IPS DF 6.9 (cell line): ENCODE measurements at places on chromosomes 12 and 14.

- no peaks in the 10 kb centered on the region for H3K4me1 ChIP-seq
- H3K36me3 ChIP-seq: peaks cover 31% of the 10 kb centered on the region
- H3K27ac ChIP-seq: no peak overlapping the region
- no peak overlapping the region; the same call in 1 of the 2 replicates for H3K4me3 ChIP-seq
- H3K27me3 ChIP-seq: no peaks in the 10 kb centered on the region
Measured at GRCh38 chr12:56103066-56103711, 1.2 kb upstream of the PA2G4 start.

- H3K27ac ChIP-seq: no peak overlapping the region
- H3K4me3 ChIP-seq: no peak overlapping the region
- H3K36me3 ChIP-seq: no peaks in the 10 kb centered on the region
- no peaks in the 10 kb centered on the region for H3K4me1 ChIP-seq
- DNase-seq: no peak
- H3K27me3 ChIP-seq: no peaks in the 10 kb centered on the region
Measured at GRCh38 chr12:66716522-66716921, 37.6 kb upstream of the GRIP1 start.

DNA sequence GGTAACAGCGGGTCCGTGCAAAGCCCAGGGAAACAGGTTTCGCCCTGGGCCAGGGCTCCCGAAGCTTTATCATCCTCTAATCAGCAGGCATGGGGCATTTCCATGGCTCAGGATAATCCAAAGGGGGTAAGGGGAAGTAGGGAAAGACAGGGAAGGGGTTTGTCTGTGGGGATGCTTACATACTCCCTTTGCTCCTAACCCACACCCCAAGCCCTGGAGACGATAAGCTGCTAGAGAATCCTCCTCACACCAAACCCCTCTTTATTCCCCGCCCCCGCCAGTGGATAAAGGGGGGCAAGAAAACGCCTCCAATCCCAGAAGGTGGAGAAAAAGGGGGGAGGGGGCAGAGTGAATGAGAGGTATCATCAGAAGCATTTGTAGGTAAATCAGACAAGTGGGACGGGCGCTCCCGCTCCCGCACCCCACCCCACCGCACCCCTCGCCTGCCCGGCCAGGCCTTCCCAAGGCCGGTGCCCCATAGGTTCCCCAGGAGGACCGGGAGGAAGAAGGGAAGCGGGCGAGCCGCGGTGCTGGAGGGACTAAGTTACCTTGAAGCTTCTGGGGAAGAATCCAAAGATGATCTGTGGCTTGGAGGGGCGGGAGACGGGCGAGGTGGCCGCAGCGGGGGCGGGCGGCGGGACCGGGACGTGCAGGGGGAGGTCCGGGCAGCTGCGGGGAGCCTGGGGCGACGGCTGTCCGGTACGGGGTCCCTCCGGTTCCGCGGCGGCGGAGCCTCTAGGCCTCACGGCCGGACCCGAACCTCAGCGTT, 762 bp downstream of the PPP2R5E start:
- no peaks in the 10 kb centered on the region for H3K27me3 ChIP-seq
- H3K27ac ChIP-seq: no peak overlapping the region
- DNase-seq: no peak
- peak overlapping the region; percentile 92 for H3K4me3 ChIP-seq
- peaks cover 2% of the 10 kb centered on the region; the same call in 1 of the 2 replicates for H3K36me3 ChIP-seq
- no peaks in the 10 kb centered on the region for H3K4me1 ChIP-seq

GRCh38 chr14:24414732-24415420, 14.6 kb downstream of the CBLN3 start:
- DNase-seq: no peak
- H3K4me3 ChIP-seq: no peak overlapping the region
- peaks cover 14% of the 10 kb centered on the region for H3K36me3 ChIP-seq

- H3K36me3 ChIP-seq: no peaks in the 10 kb centered on the region
- H3K27ac ChIP-seq: no peak overlapping the region
- no peak for DNase-seq
- H3K4me1 ChIP-seq: peaks cover 2% of the 10 kb centered on the region; the same call in 1 of the 2 replicates
- H3K4me3 ChIP-seq: no peak overlapping the region
Measured at GRCh38 chr12:50533203-50533584, 28.4 kb downstream of the DIP2B start.

GRCh38 chr14:68713782-68714181, 79.1 kb downstream of the ZFP36L1 start:
- H3K27me3 ChIP-seq: no peaks in the 10 kb centered on the region
- DNase-seq: no peak
- no peak overlapping the region for H3K4me3 ChIP-seq
- H3K4me1 ChIP-seq: no peaks in the 10 kb centered on the region

- no peaks in the 10 kb centered on the region for H3K27me3 ChIP-seq
- DNase-seq: no peak
- no peak overlapping the region for H3K27ac ChIP-seq
- H3K4me3 ChIP-seq: no peak overlapping the region
- H3K36me3 ChIP-seq: no peaks in the 10 kb centered on the region
Measured at GRCh38 chr12:94660436-94660835, 10.1 kb upstream of the TMCC3 start.

GRCh38 chr14:50388256-50388931, 8.3 kb downstream of the CDKL1 start:
- peak; percentile 5 for DNase-seq
- H3K27me3 ChIP-seq: no peaks in the 10 kb centered on the region
- no peak overlapping the region for H3K4me3 ChIP-seq
- no peaks in the 10 kb centered on the region for H3K36me3 ChIP-seq
- H3K27ac ChIP-seq: no peak overlapping the region

DNA sequence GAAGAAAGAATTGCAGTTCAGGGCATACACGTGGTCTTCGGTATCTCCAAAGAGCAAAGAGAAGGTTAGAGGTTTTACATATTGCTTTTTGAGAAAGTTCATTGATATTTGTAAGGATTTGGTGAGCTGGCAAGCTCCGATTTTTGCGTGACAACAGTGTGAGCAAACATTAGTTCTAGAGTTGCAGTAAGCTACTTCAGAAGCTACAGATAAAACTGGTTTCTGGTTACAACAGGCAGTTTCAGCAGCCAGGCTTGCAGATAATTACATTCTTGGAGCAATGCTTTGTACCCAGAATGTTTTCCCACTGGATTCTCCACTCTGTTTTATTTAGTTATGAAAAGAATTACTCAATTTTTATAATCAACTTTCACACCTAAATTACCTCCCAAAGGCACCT, 28.2 kb downstream of the KLRK1 start:
- peaks cover 9% of the 10 kb centered on the region; the same call in 1 of the 2 replicates for H3K4me1 ChIP-seq
- no peaks in the 10 kb centered on the region for H3K27me3 ChIP-seq
- DNase-seq: no peak
- H3K4me3 ChIP-seq: no peak overlapping the region
- no peak overlapping the region for H3K27ac ChIP-seq

GRCh38 chr12:13368431-13368830, 171.9 kb downstream of the EMP1 start:
- H3K4me1 ChIP-seq: no peaks in the 10 kb centered on the region
- no peaks in the 10 kb centered on the region for H3K36me3 ChIP-seq
- H3K4me3 ChIP-seq: no peak overlapping the region
- no peak for DNase-seq

DNA sequence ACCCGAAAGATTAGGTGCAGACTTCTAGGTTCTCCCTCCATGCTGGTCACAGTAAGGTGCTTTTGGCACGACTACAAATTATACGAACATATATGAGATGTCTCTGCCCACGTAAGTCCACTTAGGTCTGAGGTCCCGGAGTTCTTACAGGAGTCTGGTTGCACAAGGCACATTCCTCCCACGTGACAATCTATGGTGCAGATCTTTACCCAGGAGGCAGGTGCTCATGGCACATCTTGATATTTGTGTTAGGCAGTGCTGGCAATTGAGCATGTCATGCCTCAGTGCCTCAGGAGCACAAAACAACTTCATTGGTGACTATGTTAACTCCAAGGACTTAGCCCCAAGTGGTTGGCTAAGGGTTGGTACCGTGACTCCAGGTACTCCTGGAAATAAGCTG, 92.0 kb upstream of the AMN1 start:
- DNase-seq: no peak
- no peaks in the 10 kb centered on the region for H3K36me3 ChIP-seq
- no peaks in the 10 kb centered on the region for H3K27me3 ChIP-seq

GRCh38 chr14:51697848-51698247, 46.1 kb downstream of the FRMD6 start:
- no peaks in the 10 kb centered on the region for H3K27me3 ChIP-seq
- H3K27ac ChIP-seq: no peak overlapping the region
- no peak overlapping the region for H3K4me3 ChIP-seq
- no peaks in the 10 kb centered on the region for H3K36me3 ChIP-seq
- H3K4me1 ChIP-seq: no peaks in the 10 kb centered on the region

GRCh38 chr12:102781117-102781516, 135.9 kb downstream of the PAH start:
- H3K27me3 ChIP-seq: no peaks in the 10 kb centered on the region
- H3K27ac ChIP-seq: no peak overlapping the region
- H3K4me3 ChIP-seq: no peak overlapping the region
- no peak for DNase-seq
- no peaks in the 10 kb centered on the region for H3K36me3 ChIP-seq
- H3K4me1 ChIP-seq: no peaks in the 10 kb centered on the region

DNA sequence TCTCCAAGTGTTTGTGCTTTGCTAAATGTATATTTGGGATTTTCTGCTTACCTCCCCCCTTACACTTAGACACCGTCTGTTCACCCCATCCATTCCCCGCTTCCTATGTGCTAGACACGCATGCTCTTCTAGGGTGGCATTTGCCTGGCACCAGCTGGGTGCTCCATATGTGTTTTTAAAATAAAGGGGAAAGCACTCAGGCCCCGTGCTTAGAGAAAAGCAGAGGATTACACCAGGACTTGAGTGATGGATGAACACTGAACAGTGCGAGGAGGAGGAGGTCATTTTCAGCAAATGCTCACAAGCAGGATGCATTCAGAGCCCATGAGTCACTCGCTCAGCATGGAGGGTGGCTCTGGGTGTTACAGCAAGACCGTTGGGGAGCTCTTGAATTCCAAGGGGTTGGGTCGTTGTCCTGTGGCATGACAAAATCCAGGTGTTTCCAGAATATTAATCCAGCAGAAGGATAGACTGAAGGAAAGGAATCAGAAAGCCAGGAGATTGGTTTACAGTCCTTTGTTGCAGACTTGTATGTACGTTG, 2.9 kb upstream of the BDKRB1 start:
- no peak overlapping the region for H3K4me3 ChIP-seq
- H3K27me3 ChIP-seq: no peaks in the 10 kb centered on the region
- no peak for DNase-seq
- no peaks in the 10 kb centered on the region; the same call in 1 of the 2 replicates for H3K4me1 ChIP-seq
- H3K36me3 ChIP-seq: no peaks in the 10 kb centered on the region

DNA sequence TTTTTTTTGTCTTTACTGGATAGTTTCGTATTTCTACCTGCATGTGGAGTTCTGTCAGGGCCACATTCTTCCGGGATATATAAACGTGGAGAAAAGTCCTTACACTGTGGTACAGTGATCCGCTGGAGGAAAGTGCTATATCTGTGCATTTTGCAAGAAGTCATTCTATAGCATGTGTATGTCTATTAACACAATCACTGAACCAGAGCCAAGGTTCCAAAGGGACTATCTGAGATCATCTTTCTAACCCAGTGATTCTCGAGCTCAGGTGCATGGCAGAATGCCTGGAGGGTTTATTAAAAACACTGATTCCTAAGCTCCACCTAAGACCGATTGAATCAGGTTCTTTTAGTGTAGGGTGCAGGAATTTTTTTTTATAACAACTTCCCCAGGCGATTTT, 354.0 kb downstream of the NRXN3 start:
- no peaks in the 10 kb centered on the region for H3K27me3 ChIP-seq
- H3K4me1 ChIP-seq: no peaks in the 10 kb centered on the region
- no peak for DNase-seq
- no peak overlapping the region for H3K4me3 ChIP-seq
- H3K36me3 ChIP-seq: no peaks in the 10 kb centered on the region
- H3K27ac ChIP-seq: no peak overlapping the region

- no peak overlapping the region for H3K27ac ChIP-seq
- no peaks in the 10 kb centered on the region for H3K4me1 ChIP-seq
- H3K36me3 ChIP-seq: no peaks in the 10 kb centered on the region
- no peaks in the 10 kb centered on the region for H3K27me3 ChIP-seq
- DNase-seq: no peak
Measured at GRCh38 chr12:58316926-58317325, 375.6 kb downstream of the ATP23 start.

DNA sequence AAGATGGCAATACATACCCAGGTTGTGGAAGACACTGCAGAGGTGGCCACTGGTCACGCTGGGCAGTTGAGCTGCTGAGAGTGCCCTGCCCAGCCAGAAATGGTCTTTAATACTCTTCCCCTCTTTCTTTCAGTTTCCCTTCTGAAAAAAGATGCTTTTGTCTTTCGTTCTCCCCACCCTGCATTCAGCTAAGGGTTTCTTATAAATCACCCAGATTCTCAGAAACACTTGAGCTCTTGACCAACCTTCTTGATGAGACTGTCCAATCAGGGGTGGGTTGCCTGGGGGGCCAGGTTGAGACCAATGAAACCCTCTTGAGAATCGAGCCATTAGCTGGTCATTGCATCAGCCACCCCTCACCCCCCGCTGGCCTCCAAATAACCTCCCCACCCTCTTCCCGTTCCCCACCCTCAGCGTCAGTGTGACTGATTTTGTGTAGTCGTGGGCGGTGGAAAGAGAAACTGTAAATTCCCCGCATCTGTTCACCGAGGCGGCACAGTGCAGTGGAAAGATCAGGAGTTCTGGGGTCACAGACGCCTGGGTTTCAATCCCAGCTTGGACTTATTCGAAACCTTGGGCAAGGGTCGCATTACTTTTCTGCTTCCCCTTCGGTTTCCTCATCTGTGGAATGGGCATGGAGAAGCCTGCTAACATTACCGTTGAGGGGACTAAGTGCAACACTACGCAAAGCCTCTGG, 52.3 kb downstream of the SLC25A47 start:
- peak overlapping the region; percentile 78; the same call in 1 of the 2 replicates for H3K4me3 ChIP-seq
- H3K4me1 ChIP-seq: peaks cover 12% of the 10 kb centered on the region; the same call in 1 of the 2 replicates
- H3K27me3 ChIP-seq: no peaks in the 10 kb centered on the region
- H3K27ac ChIP-seq: no peak overlapping the region
- DNase-seq: no peak
- H3K36me3 ChIP-seq: no peaks in the 10 kb centered on the region

GRCh38 chr14:104927432-104927816, 2.7 kb downstream of the PLD4 start:
- peaks cover 13% of the 10 kb centered on the region; the same call in 1 of the 2 replicates for H3K27me3 ChIP-seq
- H3K36me3 ChIP-seq: no peaks in the 10 kb centered on the region
- H3K4me3 ChIP-seq: no peak overlapping the region
- H3K27ac ChIP-seq: no peak overlapping the region
- no peak for DNase-seq
- peaks cover 4% of the 10 kb centered on the region; the same call in 1 of the 2 replicates for H3K4me1 ChIP-seq

GRCh38 chr12:80282761-80283160, 161.3 kb upstream of the PTPRQ start:
- no peaks in the 10 kb centered on the region for H3K36me3 ChIP-seq
- H3K27me3 ChIP-seq: no peaks in the 10 kb centered on the region
- H3K4me1 ChIP-seq: no peaks in the 10 kb centered on the region
- no peak overlapping the region for H3K27ac ChIP-seq
- no peak for DNase-seq

DNA sequence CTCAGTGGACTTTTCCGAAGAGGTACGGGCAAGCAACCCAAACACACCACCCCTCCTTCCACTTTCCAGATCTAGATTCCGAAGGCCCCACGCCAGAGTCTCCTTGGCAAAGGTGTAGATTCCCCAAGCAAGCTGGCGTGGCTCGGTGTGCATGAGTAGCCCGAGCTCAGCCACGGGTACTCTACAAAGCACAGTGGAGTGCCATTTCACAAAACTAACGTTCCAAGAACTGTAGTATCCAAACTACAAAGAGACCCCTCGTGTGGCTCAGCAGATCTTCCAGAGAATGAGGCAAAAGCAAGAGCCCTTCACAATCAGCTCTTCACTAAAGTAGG, 72.1 kb downstream of the FOXN3 start:
- H3K27ac ChIP-seq: no peak overlapping the region
- H3K4me3 ChIP-seq: no peak overlapping the region
- H3K36me3 ChIP-seq: peaks cover 5% of the 10 kb centered on the region; the same call in 1 of the 2 replicates

- H3K4me3 ChIP-seq: no peak overlapping the region
- no peaks in the 10 kb centered on the region for H3K27me3 ChIP-seq
- no peaks in the 10 kb centered on the region for H3K36me3 ChIP-seq
Measured at GRCh38 chr14:59347511-59347900, 117.7 kb downstream of the GPR135 start.
